Kidney glomerular epithelial cell (primary cell): ENCODE measurements at places on chromosomes 1 and 21.

DNA sequence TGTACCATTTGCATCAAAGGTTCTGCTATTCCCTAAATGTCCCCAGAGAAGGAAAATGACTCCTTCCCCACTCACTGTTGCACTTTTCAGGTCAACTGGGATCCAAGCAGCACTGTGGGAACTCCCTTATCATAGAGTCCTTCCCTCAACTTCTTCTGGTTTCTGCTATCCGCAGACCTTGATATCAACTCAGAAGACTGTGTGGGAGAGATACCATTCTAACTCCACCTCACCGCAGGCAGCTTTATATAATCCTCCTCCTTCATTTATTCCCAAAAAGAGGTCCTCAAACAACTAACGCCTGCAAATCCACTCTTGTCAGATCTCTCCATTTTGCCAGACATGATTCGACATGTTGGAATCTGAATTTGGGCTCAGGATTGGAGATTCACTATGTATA, 27.3 kb downstream of the LHX9 start:
- no peak for DNase-seq

- no peak for DNase-seq
Observed at GRCh38 chr1:84959294-84959693, 37.6 kb downstream of the MCOLN2 start.

DNA sequence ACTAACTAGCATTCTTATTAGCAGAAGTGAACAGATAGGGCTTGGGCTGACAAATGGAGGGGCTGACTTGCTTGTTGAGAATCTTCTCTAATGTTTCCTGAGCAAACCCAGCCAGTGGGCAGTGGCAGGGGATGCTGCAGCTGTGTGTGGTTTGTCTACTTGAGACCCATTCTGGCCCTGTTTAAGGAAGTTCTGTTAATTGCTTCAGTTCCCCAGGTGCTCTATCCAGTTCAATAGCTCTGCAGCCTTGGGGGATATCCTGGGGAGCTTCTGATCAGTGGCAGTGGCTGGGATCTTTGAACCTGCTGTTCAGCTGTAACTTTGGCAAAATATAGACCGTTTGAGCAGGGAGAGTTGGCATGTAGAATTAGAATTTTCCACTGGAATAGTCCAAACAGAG, 137.4 kb downstream of the ZNF326 start:
- DNase-seq = no peak

- DNase-seq = no peak
Observed at GRCh38 chr1:208115924-208116640, 128.1 kb downstream of the PLXNA2 start.

GRCh38 chr21:32974653-32975052, 51.1 kb upstream of the OLIG2 start:
- no peak for DNase-seq

DNA sequence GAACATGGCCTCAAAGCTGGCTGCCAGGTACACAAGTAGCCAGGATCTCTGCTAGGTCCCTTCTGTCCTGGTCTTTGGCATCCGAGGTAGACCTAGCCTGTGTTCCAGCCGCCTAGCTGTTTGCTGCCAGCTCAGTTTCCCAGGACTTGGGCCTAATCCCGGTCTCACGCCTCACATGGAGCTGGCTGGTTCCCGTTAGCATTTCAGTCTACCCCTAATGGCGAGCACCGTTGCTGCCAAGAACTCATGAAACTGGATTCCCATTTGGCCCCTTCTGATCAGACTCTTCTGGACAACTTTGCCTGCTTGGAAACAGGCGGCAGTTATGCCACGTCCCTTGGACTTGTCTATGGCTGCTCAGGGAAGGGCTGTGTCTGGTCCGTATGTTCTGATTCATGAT, 26.2 kb upstream of the HHAT start:
- no peak for DNase-seq

DNA sequence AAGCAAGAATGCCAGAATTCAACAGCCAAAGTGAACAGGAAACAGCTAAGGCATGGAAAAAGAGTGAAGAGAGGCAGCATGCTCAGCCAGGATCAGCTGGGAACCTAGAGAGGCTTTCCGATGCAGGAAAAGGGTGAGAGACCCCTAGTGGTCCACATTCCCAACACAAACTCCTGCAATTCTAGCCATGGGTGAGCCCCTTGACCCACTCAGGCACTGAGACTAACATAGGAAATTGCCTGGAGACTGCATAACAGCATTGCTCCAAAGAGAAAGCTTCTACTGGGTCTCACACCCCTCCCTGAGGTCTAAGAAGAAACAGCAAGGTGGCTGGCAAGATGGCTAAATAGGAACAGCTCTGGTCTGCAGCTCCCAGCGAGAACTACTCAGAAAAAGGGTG, 123.2 kb downstream of the LHX8 start:
- no peak for DNase-seq

DNA sequence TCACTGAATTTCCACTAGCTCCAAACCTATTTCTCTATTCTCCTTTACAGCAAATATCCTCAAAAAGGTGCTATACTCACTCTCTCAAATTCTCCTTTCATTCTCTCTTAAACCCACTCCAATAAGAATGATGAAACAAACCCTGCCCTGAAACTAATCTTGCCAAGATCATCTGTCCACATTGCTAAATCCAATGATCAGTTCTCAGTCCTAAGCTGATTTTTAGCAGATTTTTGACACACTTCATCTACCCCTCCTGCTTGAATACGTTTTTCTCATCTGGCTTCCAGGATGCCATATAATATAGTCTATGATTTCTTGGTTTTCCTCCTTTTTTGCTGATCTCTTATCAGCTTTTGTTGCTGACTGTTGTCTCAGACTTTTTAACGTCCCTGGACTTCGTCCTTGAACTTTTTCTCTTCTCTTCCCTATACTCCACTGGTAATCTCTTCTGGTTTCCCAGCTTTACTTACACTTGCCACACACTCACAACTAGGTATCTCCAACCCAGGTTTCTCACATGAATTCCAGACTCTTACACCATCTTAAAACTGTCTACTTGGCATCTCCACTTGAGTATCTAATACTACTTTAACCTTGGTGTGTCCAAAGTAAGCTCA, 35.3 kb downstream of the RERE start:
- DNase-seq = no peak

GRCh38 chr21:45116066-45116465, 41.7 kb downstream of the ADARB1 start:
- DNase-seq = no peak

DNA sequence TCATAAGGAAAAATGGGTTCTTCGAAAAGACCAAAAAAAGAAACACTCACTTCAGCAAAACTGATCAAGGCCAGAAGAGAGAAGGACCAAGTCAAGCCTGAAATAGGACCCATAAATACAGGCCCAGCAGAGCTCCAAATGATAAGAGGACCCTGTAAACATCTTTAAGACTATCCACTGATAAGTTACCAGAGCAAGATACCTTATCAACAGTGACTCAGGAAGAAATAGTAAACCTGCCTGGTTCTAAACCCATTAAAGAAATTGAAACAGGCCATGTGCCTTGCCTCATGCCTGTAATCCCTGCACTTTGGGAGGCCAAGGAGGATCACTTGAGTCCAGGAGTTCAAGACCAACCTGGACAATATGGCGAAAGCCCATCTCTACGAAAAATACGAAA, 81.8 kb upstream of the ERRFI1 start:
- no peak for DNase-seq

DNA sequence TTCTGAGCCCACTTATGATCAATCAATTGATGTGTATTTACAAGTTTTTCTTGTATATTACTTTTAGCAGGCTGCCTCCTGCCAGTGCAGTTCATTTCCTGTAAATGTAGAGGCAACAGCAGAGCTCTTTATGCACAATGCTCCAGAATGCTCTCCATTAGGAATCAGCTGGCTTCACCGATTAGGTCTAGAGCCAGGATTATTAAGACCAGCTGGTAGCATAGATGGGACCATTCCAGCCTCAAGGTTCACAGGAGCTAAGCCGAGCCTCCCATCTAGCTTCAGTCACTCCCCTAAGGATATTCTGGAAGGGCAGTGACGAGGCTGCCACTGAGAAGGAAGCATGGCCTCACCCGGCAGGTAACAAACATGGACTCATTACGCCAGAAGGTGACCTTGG, 36.8 kb downstream of the DHRS3 start:
- DNase-seq = no peak

- no peak for DNase-seq
Observed at GRCh38 chr1:57741521-57741920, 317.7 kb upstream of the DAB1 start.

- DNase-seq = no peak
Observed at GRCh38 chr1:93552741-93553455, 105.0 kb downstream of the FNBP1L start.

DNA sequence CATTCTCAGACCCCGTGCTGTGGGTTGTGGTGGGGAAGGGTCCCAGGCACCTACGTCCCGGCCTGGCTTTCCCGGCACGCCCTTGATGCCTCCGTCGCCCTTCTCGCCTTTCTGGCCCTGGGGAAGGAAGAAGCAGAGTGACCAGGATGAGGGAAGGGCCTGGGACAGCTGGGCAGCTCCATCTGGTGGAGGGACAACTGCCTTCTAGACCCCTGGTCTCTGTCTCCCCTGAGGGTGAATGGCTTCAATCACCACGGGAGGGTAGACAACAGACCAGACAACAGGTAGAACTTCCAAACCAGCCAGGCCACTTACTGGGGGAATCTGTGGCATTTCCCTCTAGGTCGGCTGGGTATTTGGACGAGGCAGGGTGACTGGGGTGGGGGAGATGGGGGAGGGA, 11.9 kb downstream of the COL16A1 start:
- no peak for DNase-seq

GRCh38 chr1:220803401-220804201, 16.9 kb downstream of the MTARC1 start:
- peak; percentile 53 for DNase-seq
